CD4-positive, alpha-beta T cell treated with Interferon alpha-2 for 1 hour (primary cell): ENCODE measurements at places on chromosomes 5 and 9.
A peak's percentile ranks its signal among the peaks of the same experiment; 100 is the strongest.

DNA sequence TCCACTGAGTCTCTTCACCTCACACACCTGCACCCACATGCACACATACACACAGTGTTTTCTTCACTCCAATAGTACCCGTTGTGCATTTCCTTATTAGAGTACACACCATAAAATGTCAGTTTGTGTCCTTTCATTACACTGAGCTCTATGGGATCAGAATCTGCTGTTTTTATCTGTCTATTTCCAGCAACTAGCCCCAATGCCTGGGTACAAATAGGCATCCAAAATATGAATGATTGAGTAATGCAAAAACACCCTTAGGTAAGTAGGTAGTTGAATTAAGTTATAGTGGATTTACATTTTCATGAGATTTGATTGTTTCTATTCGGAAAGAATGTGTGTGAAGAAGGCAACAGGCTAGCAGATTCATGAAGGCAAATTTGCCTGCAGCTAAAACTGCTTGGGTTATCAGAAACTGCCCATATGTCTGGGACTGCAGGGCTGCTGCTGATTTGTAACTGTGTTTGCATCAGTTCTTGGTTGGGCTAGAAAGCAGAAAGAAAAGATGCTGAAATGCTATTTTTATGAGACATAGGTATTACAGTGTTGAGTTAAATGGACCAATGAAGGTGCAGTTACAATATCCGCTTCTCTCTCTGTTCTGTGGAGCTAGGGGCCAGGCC is 26.9 kb downstream of the PPP3R2 start:
- no peak for DNase-seq

DNA sequence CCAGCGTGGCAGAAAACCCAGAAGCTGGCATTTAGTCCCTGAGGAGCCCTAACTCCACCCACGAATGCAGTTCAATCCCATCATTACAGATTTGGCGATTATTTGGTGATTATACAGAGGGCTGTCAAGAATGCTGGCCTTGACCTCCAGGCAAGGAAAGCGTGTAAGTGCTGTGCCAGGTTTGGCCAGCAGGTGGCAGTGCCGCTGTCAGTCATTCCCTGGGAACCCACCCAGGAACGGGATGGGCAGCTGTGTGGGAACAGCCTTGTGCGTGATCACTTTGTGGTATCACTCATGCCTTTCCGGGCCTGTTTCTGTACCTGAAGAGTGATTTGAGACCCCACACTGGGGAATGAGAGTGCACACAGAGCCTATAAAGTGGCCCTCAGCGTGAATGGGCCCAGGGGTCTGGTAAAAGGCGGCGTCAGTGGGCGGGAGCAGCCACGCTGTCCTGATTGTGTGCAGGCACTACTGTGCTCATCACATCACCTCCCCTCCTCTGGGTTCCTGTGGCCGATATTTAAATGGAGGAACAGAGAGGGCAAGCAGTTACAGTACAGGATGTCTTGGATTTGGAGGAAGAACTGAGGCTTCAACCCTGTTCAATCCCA is 215.6 kb downstream of the ROR2 start:
- peak; percentile 44 for DNase-seq

GRCh38 chr9:105005186-105005585 is 77.2 kb upstream of the ABCA1 start:
- no peak for DNase-seq

GRCh38 chr5:142944140-142944539 is 174.0 kb downstream of the ARHGAP26 start:
- no peak for DNase-seq

DNA sequence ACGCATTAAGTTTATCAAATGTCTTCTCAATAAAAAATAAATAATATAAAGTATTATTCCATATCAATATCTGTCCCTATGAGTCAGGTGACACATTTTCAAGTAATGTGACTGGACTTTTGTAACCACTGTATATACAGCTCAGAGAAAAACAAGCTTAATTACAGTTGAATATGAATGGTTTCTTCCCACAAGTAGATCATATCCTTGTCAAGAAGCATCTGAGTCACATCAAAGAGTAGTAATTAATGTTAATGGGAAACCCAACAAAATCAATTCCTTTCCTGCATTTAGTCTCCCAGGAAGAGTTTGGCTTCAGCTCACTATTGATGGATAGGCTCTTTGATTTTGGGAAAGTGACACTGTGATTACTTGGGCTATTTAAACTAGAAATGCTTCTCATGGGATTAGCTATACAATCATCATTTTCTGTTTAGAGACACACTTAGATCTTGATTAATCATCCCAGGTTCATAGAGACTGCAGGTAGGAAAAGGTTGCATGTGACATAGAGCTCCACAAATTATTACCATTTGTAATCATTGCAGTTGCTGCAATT is 292.9 kb downstream of the GABRG2 start:
- no peak for DNase-seq

DNA sequence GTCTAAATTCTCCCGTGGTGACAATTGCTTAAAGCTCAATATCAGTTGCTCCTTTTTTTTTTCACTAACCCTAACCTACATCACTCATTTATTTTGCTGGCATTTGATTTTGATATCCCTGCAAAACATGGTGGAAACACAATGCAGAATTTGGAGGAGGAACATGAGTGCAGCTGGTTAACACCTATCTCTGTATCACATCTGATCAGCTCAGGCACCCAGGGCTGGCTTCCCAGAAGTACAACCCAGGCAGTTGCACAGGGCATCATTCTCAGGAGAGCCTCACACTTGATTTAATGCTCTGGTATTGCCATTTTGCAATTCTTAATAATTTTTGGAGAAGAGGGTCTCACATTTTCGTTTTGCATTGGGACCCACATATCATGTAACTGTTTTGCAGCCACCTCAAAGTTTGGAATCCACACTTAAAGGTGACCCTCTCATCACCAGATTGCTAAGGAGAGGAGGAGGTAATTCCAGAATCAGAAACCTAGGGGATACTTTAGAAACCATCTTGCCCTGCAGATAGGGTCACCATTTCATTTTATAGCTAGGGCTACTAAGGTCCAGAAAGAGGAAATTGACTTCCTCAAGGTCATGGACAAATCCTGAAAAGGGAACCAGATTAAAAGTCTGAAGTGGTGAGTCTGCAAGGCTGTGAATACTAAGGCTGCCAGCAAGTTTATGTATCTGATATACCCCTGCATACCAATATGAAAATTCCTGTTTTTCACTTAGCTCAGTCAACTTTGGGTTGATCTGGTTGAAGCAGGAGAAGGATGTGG is 19.3 kb upstream of the ADAM19 start:
- no peak for DNase-seq

GRCh38 chr5:173318330-173318729 is 9.9 kb downstream of the STC2 start:
- DNase-seq, result no peak

- no peak for DNase-seq
These were observed 338.3 kb upstream of the KIF2A start for GRCh38 chr5:61967681-61968080.

DNA sequence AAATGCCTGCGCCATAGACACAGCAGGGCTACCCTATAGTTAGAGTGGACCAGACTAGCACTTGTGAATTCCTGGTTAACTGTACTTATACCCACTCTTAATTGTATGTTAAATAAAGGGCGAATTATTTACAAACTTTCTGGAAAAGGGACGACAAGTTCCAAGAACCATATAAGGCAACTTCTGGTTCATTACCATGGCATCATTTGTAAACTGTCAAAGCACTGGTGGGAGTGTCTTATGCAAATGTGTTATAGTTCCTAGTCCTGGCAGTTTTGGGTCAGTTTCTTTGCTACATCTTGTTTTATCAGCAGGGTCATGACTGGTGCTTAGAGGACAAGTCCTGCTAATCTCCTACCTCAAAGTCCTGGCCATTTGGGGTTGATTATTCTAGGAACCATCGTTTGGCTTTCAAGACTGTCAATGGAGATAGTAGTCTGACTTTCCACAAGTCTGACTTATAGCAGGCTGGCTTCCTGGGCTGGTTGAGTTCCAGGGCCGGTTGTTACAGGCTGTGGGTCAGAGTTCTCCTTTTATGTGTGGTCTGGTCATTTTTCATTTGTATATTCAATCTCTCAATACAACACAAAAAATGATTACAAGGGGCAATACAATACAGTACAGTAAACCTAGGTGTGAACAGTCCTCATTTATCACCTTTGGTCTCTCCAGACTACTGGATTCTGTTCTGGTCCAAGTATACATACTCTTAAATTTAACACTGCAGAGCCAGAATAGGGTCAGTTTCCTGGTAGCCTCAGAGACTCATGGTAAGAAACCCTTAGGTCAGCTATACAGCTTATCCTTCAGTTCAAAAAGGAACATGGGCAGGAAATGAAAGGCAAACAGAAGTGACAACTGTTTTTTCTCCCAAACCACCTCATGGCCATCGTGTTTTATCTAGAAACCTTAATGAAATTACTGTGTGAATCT is 8.3 kb upstream of the CFAP95 start:
- DNase-seq, result no peak

DNA sequence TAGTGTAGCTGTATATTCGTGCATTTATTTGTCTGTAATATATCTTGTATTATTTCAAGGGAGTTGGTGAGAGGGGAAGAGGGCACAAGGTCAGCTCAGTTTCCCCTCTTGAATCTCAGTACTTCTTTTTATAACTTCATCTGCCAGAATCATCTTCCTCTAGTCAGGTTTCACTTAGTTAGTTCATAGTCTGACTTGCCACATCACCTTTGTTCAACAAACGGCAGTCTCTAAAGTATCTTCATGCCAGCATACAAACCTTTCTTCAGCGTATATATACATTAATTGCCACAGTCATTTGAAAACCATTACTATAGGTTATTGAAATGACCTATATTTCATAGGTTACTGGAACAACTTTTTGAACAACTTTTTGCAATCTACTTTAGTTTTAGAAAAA is 1.6 kb downstream of the ECM2 start:
- DNase-seq, result no peak

- peak; percentile 78 for DNase-seq
These were observed 22.1 kb downstream of the LCP2 start for GRCh38 chr5:170275376-170275994.

GRCh38 chr5:142679744-142680143 is 6.1 kb downstream of the FGF1 start:
- DNase-seq, result no peak

DNA sequence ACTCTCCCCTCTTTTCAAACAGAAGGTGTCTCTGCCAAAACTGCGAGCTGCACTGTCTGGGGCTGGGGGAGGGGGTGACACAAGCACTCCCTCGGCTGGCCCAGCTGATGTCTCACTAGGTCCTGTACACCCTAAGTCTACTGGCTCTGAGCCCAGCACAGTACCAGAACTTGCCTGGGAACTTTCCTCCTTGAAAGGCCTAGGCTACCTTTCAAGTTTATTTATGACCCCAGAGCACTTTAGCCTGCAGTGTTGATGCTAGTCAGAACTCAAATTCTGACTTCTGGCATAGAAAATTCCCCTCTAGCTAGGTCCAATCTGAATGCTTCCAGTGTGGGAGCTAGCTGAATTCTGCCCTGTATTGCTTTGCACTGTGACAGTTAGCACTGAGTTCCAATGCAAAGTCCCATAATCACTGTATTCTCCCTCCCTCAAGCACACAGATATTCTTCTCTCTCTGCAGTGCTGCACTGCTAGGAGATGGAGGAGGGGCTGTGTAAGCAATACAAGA is 10.5 kb downstream of the LURAP1L start:
- DNase-seq, result no peak

DNA sequence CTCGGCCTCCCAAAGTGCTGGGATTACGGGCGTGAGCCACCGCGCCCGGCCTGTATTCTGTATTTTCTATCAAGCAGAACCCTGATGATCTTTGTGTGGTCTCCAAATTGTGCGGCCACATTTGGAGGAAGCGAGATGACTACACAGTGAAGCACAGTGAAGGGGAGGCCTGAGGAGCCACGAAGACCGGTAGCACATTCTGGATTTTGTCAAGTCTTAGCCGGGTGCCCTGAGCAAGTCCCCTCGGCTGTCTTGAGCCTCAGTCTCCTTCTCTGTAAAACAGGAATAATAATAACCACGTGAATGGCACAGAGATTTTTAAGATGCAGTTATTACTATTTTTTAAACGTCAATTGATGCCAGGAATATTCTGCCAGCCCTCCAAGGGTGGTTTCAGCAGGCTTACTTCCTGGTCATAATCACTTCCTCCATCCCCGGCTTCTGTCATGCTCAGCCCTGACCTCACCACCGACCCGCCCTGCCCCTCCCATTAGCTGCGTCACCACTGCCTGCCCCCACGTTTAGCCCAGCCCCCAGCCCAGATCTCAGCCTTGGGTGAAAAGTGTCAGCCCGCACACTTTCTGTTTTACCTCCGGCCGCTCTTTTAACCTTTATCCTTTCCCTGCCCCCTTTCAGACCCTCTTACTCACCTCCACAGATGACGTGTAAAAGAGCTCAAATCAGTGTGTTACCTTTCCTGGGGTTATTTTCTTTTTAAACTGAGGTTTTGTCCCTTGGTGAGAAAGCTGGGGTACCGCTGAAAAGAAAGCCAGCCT is 27.0 kb upstream of the ERGIC1 start:
- DNase-seq, result peak; percentile 93

- no peak for DNase-seq
These were observed 27.9 kb upstream of the GOLM1 start for GRCh38 chr9:86126998-86127972.

DNA sequence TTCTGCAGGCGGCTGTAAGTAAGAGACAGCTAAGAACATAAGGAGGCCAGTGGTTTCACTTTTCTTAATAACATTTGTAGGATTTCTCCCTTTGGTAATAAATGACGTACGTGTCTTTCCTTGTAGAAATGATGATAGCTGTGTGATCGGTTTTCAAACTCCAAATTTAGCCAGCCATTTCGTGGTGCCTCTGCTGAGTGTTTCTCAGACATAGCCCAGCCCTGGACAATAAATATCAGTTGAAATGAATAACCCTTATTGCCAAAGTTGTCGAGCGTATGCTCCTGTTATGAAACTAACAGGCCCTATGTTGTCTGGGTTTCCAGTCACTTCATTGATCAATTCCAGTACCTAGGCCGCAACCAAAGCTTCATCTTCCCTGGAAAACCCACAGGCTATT is 75.0 kb upstream of the MSX2 start:
- DNase-seq, result no peak

DNA sequence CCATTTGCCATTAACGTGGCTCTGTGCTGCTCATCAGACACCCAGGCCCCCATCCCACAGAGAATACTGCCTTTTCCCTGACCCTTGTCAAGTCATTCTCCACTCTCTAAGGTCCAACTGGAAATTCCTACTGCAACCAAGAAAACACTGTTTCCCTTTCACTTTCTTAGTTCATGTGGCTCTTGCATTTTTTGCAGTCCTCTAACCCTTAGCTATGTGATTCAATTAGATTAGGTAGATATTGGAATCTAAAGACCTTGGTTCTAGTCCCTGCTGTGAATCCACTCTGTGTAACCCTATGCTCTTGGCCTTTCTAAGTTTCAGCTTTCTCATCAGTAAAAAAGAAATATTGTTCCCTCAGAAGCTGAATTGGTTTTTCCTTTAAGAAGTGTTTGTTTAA is 649.4 kb downstream of the CCDC171 start:
- no peak for DNase-seq

- DNase-seq, result no peak
These were observed 44.5 kb upstream of the GRHPR start for GRCh38 chr9:37377688-37378612.
